K562 (cell line): ENCODE measurements at places on chromosomes 4 and X. TPM values are rescaled to one million over a fixed set of nuclear protein-coding genes. Genes with fewer than 3 reads are reported as not detected.

The MAGEA2B gene
- total RNA-seq, result 40.7 and 53.3 TPM in 2 replicates

The RBMXL3 gene
- total RNA-seq, result 0.29 and 0.31 TPM in 2 replicates

The PPP2R2C gene
- total RNA-seq, result 0.04 TPM in 1 of 2 replicates, not detected in the other

The NPFFR2 gene
- total RNA-seq, result 0.27 and 0.38 TPM in 2 replicates

The SPANXA1 gene
- not detected in 2 replicates for total RNA-seq

The SOX3 gene
- not detected in 2 replicates for total RNA-seq

The IL2RG gene
- total RNA-seq, result 18.0 and 19.7 TPM in 2 replicates

The LANCL3 gene
- total RNA-seq, result 1.5 TPM in 2 replicates

The F8A1 gene
- 0.27 TPM in 1 of 2 replicates, not detected in the other for total RNA-seq

The FAAH2 gene
- total RNA-seq, result 0.38 and 0.47 TPM in 2 replicates

The SLC2A9 gene
- 0.49 and 0.60 TPM in 2 replicates for total RNA-seq

The GPC4 gene
- total RNA-seq, result 0.11 and 0.16 TPM in 2 replicates
